ENCODE measurements at places on chromosomes 1 and 21. TPM values are rescaled to one million over a fixed set of nuclear protein-coding genes. Genes with fewer than 3 reads are reported as not detected.

- DNase-seq, result no peak
Observed at GRCh38 chr1:107491582-107491981, 350.7 kb downstream of the NTNG1 start.

DNA sequence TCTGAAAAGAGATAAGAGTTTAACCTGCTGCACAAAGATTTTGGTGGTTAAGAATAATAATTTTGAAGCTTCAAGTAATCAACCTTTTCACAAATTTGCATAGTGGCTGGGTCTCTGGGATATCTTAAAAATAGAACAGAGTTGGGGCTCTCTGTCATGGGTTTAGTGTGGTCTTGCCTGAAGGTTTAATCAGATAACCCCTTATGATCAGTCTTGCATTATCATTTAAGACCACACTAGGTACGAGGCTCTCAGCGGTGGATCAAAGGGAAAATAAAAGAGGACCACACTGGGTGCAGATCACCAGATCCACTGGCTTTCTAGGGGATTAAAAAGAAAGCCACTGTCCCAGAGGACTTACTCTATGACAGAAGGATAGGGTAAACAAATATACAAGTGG, 19.5 kb downstream of the LRRC8C start:
- no peak for DNase-seq

DNA sequence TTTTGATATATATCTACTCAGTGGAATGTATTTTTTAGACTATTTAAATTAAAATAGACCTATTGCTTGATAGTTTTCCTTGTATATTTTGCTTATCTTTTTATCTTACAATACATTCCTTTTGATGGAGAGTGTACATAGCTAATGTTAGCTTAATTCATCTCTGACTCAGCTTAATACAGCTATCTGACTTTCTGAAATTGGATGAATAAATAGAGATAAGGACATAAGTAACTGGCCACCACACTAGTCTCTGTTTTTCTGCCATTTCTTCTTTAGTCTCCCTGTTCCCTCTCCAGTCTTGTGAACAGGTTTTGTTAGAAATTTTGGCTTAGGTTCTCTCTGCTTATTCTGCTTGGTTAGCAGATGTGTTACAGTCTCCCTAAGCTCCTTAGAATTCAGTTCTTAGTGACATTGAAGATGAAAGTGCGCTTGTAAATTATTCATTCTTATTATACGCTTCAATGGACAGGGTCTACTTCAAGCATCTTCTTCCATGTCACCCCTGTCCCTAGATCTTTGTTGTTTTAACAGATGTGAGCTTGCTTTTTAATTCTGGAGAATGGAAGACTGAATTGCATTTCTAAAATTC, 59.6 kb downstream of the XPR1 start:
- DNase-seq, result no peak

- no peak for DNase-seq
Observed at GRCh38 chr1:210814382-210815123, 319.4 kb downstream of the KCNH1 start.

DNA sequence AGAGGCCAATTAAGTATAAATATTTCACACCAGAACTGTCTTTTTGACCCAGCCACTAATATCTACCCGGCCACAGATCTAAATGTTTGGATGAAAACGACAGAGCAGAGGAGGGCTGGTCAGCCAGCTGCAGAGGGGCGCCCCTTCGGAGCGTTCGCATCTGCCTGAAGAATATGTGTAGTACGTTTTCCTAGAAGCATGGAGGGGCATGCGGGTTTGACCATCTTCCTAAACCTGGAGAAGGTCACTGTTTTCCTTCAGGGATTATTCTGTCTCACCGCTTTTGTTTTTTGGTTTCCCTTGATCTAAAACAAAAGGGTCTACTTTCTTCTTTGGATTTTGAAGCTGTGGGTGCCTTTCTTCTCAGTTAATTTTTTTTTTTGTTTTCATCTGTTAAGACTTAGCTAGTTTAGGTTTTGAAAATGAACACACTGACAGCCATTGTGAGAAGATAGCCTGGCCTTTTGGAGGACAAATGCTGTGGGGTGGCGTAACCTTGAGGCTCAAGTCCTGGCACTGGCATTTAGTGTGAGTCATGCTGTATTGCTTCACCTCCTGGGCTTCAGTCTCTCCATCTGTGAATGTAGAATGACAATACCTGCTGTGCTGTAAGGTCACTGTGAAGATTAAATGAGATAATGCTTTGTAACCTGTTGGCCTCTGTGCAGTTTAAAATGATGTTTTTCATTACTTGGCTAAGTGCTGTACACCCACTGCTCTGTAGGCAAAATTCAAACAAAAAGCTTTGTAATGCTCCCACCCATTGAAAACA, 74.1 kb upstream of the IRF2BP2 start:
- no peak for DNase-seq

- DNase-seq, result no peak
Observed at GRCh38 chr1:53484705-53485477, 25.7 kb downstream of the DMRTB1 start.

GRCh38 chr1:21492356-21492625, 16.9 kb upstream of the ALPL start:
- no peak for DNase-seq

DNA sequence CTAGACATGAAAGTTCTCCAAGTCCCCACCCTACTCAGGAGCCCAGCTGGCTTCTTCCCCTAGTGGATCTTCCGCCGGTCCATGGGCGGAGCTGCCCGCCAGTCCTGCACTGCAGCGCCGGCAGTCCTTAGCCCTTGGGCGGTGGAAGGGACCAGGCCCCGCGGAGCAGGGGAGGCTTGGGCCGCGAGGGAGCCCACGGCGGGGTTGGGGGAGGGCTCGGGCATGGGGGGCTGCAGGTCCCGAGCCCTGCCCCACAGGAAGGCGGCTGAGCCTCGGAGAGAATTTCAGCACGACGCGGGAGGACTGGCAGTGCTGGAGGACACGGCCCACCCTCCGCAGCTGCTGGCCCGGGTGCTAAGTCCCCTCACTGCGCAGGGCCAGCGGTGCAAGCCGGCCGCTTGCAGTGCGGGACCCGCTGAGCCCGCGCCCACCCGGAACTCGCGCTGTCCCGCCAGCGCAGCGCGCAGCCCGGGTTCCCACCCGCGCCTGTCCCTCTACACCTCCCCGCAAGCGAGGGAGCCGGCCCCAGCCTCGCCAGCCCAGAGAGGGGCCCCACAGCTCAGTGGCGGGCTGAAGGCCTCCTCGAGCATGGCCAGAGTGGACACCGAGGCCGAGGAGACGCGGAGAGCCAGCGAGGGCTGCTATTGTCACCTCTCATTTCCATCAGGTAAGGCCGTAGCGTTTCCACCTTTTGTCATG, 1398.6 kb downstream of the MRPL39 start:
- peak; percentile 12 for DNase-seq

GRCh38 chr1:26028490-26028980, 7.0 kb downstream of the EXTL1 start:
- DNase-seq, result no peak

- DNase-seq, result no peak
Observed at GRCh38 chr1:245084551-245084950, 70.2 kb upstream of the KIF26B start.

DNA sequence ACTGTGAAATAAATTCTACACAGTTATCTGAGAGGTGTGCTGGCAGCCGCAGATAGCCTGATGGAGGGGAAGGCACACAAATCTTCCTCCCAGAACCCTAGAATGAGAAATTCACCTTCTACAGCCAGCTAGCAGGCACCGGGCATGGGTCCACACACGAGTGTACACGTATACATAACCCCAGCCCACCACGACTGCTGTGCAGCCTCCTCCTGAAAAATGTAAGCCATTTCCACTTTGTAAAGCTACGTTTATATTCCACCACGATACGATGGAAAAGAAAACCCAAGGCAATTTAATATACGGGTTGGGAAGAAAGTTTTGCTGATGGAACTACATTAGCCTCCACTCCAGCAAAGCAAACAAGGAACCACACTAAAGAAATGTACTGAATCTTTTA, 1.8 kb downstream of the BTG3 start:
- no peak for DNase-seq

GRCh38 chr1:243850452-243851256, 611 bp upstream of the AKT3 start:
- peak; percentile 85 for DNase-seq

GRCh38 chr1:27966402-27967105, 6.8 kb downstream of the XKR8 start:
- DNase-seq, result no peak

GRCh38 chr21:33020558-33021100, 5.1 kb upstream of the OLIG2 start:
- no peak for DNase-seq

DNA sequence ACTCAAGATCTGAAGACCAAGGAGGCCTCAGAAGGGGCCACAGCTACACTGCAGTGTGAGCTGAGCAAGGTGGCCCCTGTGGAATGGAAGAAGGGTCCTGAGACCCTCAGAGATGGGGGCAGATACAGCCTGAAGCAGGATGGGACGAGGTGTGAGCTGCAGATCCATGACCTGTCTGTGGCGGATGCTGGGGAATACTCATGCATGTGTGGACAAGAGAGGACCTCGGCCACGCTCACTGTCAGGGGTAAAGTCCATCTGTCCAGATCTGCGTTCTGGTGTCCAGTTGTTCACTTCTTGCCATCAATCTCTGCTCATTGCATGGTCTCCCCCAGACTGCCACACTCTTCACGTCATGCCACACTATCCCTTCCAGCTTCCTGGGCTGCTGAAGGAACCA, 90.6 kb downstream of the OBSCN start:
- no peak for DNase-seq

- no peak for DNase-seq
Observed at GRCh38 chr1:60727552-60727951, 354.8 kb upstream of the NFIA start.

GRCh38 chr1:147834181-147834580, 68.4 kb upstream of the GJA8 start:
- no peak for DNase-seq

GRCh38 chr1:44640200-44640853, 34.0 kb downstream of the TMEM53 start:
- no peak for DNase-seq

DNA sequence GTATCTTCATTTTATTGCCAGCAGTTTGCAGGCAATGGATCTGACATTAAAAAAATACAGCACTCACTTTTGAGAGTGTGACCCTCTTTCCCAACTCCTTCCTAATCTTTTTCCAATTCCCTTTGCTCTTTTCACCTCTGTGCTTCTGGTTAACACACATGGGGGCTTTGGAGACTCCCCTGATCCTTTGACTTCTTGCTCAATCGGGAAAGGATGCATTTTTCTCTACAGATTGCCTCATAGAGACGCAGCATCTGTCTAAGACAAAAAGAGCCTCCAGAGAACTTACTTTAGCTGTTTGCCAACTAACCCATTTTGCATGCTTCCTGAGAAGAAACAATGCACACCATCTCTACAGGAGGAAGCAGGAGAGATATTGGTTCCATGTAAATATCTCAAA, 378.3 kb downstream of the PBX1 start:
- no peak for DNase-seq

- peak; percentile 63 for DNase-seq
Observed at GRCh38 chr1:156838972-156839371, 19.9 kb downstream of the INSRR start.

- DNase-seq, result no peak
Observed at GRCh38 chr1:222914861-222915632, 100.2 kb downstream of the DISP1 start.

DNA sequence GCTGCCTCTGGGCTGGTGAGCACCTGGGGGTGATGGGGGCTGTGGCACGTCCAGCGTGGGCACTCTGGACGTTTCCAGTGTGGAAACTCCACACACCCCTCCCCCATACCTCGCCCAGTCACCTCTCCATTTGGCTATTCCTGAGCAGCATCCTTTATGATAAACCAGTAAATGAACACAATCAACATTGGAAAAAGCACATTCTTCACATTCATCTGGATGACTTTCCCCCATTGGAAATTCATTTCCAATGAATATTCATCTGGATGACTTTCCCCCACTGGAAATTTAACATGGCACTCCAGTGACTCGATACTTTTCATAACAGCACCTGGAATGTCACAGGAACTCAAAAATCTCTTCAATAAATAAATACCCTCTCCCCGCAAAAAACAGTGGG, 104.8 kb upstream of the KRTAP19-8 start:
- DNase-seq, result no peak

- DNase-seq, result peak; percentile 25
Observed at GRCh38 chr21:38166173-38166535, 90.6 kb upstream of the KCNJ15 start.

GRCh38 chr1:223230161-223230881, 87.3 kb upstream of the TLR5 start:
- no peak for DNase-seq

GRCh38 chr1:245292553-245292952, 137.8 kb downstream of the KIF26B start:
- DNase-seq, result no peak

DNA sequence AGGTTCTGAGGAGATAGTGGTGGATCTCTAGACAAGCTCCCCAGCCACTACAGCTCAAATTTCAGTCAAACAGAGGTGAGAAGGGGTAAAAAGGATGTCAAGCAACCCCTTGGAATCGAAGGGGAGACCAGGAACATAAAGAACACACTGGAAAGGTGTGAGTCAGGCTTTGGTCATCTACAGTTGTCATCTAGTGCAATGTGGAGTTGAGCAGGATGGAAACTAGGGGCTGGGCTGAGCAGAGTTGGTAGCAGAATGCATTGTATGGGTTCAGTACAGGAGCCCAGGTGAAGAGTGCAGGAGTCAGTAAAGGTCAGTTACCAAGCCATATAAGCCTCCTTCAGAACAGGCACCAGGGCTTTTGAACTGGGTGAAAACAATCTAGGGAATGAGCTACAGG, 52.7 kb upstream of the VAV3 start:
- DNase-seq, result no peak

DNA sequence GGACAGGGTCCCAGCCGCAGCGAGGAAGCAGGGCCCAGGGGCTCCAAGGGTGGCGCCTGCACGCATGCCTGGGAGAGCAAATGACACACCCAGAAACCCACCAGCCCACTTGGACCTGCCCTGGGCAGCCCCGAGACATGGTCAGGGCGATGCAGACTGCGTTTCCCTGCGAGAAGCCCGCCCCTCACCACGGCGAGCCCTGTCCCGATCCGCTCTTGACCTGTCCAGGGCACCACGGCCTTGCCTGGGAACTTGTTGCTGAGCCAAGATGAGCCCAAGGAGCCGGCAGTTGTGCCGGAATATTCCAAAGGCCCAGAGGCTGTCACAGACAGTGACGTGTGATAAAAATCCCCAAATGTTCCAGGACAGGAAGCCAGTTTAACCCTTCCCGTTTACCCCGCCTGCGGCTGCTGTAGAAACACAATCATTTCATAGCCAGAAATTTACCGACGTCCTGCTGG, 78.1 kb downstream of the SIK1 start:
- no peak for DNase-seq

GRCh38 chr1:47216278-47217059, 15.6 kb downstream of the TAL1 start:
- DNase-seq, result no peak

- DNase-seq, result no peak
Observed at GRCh38 chr1:240800291-240800690, 188.3 kb upstream of the GREM2 start.

Gene KCNJ9
- total RNA-seq, result 2.0 TPM

Gene PCAT6
- 7.7 TPM for total RNA-seq

Gene UMODL1
- not detected for total RNA-seq

Gene C8B
- total RNA-seq, result not detected

Gene ST7L
- 28.3 TPM for total RNA-seq

Gene SH2D2A
- 0.86 TPM for total RNA-seq

Gene FAM89A
- total RNA-seq, result 6.4 TPM

Gene KRTAP19-1
- total RNA-seq, result not detected

Gene KLHDC9
- total RNA-seq, result 10.9 TPM

Measured in glutamatergic neuron (in vitro differentiated cells).